ENCODE measurements at places on chromosomes 6 and 20. TPM values are rescaled to one million over a fixed set of nuclear protein-coding genes. Genes with fewer than 3 reads are reported as not detected.

- DNase-seq: no peak
Measured at GRCh38 chr6:157791450-157791849, 31.6 kb upstream of the SNX9 start.

DNA sequence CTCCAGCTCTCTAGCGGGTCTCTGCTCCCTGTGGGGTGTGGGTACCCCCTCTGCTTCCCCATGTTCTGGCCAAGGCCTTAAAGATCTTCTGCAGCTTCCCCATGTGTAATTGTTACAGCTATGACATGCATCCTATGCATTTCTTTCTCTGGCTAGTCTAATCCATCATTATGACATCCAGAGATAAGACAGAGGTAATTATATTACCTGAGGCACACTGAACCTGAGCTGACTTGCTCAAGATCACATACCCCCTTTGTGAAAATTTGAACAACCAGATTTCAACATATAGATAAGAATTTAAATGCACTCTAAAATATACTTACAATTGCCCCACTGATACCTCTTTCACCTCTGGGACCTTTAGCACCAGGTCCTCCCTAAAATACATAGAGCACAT, 102.4 kb downstream of the COL12A1 start:
- DNase-seq: no peak

GRCh38 chr6:43509142-43509983, 783 bp downstream of the LRRC73 start:
- no peak for DNase-seq

DNA sequence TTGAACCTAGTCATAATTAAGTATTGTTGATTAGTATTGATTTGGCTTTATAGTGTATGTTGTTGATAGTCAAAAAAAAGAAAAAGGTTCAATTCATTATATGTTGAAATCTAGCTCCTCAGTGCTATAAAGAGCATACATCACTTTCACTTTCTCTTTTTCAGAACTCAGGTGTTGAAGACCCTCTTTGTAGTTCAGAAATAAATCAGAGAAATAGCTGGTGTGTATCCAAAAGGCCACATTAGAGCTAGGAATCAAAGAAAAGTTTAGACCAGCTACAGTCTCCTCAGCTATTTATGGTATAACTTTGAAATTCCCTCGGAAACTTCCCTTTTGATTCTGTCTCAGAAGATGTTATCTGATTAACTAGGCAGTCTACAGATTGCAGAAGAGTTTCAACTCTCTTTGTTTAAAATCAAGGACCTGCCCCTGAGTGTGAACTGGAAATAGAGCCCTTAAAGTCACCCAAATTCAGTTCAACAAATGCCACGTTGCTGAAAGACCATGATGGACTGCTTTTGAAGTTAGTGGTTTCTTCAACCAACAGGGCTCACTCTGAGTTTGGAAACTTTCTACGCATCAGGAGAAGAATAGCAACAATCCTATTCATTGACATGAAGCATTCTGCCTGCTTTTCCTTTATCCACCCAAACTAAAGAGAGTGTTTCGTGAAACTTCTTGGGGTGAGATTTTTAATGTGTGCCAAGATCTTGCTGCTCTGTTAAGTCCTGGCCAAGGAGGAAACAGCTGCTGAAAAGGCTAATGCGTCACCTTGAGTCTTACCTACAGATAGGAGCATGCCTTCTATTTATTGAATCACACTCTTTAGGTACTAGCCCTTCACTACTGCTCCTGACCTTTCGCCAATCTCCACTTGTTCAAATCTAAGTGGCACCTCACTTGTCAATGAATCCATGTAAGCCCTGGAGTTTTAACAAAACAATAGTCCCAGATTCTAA, 111.7 kb downstream of the TNFRSF21 start:
- no peak for DNase-seq

DNA sequence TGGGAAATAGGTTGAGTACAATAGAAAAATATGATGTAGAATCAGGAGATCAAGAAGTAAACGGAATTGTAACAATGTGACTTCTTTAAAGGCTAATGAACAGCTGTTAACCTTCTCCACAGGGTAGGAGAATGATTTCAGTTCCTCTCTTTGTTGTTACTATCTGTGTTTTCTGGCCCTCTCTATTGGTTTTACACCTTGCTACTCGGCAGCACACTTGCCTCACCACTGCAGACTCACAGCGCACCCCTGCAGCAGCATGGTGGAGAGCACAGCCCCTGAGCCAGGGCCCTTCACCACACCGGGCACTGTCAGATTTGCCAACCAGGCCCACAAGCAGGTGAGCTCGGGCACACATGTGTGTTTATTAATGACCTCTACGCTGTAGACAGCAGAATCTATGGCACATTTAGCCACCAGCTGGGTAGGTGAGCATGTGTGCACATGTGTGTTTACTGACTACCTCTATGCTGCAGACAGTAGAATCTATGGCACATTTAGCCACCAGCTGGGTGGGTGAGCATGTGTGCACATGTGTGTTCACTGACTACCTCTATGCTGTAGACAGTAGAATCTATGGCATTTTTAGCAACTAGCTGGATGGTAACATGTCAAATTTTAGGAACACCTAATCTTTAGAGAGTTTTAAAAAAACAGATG, 16.8 kb downstream of the SFT2D1 start:
- DNase-seq: no peak

DNA sequence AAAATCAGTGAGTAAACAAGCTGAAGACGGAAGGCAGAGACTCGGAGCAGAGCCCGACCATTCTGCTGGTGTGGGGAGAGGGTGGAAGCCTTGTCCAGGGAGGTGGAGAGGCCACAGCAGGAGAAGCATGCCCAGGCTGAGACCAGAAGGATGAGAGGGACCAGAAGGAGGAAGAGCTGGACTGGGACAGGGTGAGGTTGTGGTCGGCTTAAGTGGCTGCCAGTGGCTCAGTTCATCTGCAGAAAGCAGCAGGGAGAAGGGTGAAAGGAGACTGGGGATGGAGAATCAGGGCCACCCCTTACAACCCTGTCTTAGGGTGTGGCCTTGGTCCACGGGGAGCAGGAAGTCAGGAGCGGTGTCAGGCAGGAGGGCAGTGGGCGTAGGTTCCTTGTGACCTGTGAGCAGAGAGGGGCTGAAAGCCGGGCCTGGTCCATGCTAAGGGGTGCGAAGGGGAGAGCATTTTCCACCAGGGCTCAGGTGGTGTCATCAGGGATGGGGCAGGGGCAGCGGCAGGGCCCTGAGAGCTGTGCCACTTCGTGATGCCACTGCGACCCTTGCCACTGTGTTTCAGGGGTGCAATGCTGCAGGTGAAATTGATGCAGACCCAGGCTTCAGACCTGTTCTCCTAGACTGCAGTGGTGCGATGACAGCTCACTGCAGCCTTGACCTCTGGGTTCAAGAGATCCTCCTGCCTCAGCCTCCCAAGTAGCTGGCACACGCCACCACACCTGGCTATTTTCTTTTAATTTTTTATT, 81.1 kb downstream of the TTLL2 start:
- DNase-seq: no peak

- no peak for DNase-seq
Measured at GRCh38 chr6:131281471-131282270, 146.4 kb downstream of the AKAP7 start.

DNA sequence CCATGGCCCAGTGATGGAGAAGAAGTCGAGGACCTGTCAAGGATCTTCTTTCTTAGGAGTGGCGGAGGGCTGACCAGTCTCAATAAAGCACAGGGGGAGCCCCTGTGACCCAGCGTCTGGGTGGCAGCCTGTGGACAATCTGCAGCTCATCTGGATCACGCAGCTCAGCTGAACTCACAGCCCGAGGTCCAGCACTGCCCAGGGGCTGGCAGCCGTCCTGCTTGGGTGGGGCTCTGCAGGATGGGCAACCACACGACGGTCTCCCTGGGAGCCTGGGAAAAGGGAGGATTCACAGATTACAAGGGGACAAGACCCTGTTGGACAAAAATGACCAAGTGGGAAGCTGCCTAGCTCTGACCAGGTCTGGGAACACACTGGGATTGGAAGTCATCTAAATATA, 110.8 kb downstream of the MYLK4 start:
- DNase-seq: no peak

DNA sequence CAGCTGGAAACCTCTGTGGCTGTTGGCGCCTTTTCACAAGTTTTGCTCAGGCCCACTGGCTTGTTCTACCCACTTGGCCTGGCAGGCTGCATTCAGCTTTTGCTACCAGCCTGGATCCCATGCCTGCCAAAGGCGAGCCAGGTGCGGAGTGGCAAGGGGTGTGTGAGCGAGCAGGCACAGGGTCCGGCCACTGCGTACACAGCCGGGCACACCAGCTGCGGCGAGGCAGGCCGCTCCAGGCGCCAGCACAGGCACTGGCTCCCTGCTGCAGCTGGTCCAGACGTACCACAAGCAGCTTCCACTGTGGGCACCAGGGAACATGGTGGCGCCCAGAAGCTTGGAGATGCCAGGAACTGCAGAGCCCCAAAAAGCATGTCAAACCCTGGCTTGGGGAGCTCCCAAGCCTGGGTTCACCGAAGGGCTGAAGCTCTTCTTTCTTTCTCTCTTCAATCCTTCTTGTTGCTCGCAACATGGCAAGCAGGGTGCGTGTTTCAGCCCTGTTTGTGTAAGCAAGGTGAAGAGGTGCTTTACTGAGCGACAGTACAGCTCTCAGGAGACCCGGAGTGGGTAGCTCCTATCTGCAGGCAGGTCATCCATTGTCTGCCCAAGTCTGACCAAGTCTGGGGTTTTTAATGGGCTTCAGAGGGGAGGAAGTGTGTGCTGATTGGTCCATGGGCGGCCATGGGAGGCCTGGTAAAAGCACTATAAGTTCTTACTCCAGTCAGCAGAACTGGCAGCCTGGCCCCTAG, 32.6 kb upstream of the GRM4 start:
- DNase-seq: no peak

DNA sequence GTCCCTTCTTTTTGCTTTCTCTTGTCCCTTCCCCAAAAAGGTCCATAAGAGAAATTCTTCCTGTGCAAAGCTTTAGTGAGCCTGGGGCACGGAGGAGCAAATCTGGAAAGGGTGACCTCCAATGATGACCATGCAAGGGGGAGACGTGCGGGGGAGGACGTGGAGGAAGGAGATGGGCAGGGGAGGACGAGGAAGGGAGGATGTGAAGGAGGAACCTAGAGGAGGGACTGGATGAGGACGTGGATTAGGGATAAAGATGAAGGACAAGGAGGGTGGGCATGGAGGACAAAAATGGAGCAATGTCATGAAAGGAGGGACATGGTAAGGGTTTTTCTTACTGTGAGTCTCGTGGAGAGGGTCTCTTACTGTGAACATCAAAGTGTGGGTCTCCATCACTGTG, 139.5 kb downstream of the ERMARD start:
- DNase-seq: no peak

DNA sequence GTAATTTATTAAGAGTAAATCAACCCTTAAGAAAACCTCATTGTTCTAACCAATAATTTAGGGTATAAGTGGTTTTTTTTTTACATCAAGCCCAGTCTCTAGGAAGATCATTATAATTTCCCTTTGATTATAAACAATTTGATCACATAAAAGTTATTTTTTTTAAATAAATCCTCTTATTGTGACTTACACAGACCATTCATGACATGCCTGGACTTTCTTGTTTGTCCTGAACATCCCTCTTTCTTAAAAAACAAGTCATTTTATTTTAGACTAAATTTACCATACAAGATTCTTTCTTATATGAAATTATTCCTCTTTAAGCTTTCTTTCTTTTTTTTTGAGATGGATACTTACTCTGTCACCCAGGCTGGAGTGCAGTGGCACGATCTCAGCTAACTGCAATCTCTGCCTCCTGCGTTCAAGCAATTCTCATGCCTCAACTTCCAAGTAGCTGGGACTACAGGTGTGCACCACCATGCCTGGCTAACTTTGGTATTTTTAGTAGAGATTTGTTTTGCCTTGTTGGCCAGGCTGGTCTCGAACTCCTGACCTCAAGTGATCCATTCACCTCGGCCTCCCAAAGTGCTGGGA, 53.6 kb upstream of the AGPAT4 start:
- DNase-seq: peak; percentile 36

- DNase-seq: no peak
Measured at GRCh38 chr20:6108330-6108729, 14.5 kb downstream of the FERMT1 start.

GRCh38 chr6:144931172-144932035, 646.3 kb downstream of the UTRN start:
- peak; percentile 70 for DNase-seq

DNA sequence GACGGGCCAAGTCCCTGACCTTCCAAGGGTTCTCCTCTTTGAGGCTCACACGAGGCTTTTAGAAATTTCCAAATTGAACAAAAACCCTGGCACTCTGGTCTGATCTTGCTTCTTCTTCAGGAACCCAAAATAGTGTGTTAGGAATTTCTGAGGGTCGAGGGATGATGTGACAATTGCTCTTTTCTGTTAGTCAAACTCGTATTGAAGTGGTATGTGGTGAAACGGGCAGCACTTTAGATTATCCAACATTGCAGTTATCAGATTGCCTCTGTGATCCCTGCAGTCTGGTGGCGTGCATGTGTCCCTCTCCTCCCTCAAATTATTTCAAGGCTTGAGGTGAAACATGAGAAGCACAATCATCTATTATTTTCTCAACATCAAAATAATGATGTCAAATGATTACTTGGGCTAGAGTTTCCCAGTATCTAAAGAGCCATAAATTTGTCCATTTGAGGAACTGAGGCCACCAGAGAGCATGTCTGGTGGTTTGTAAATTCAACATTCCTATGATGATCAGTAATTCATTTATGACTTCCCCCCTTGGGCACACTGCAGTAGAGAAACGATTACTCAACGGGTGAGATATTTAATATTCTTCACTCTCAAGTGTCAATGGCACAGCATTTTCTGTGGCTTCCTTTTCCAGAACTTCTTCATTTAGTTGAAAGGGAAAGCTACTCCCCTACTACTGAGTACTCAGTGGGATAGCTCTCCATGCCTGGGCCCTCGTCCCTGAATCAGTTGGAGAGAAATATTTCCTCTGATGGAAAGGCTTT, 308.6 kb upstream of the MAP3K7 start:
- DNase-seq: no peak

GRCh38 chr6:110708295-110708950, 106.8 kb downstream of the CDK19 start:
- DNase-seq: peak; percentile 51

DNA sequence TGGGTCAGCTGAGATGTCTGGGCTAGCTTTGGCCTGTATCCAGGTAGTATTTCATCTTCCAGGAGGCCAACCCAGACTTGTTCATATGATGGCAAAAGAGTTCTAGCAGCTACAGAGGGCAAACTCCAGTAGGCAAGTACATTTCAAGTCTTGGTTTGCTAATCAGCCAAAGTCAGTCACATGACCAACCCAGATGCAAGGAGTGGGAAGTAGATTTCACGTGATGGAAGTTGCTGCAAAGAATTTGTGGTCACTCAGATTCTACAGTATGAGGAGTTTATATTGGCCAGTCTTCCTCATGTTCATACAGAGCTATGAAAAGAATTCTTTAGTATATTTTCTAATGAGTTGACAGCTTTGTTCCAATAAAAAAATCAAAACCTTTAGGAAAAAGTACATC, 101.8 kb downstream of the PHACTR1 start:
- DNase-seq: no peak

GRCh38 chr20:35489717-35490116, 34.3 kb downstream of the CEP250 start:
- DNase-seq: no peak

- peak; percentile 54 for DNase-seq
Measured at GRCh38 chr6:108874470-108875160, 26.4 kb downstream of the ARMC2 start.

- no peak for DNase-seq
Measured at GRCh38 chr20:59705651-59706399, 101.5 kb downstream of the PHACTR3 start.

ALDH8A1 gene
- not detected for total RNA-seq

BMP5 gene
- total RNA-seq: not detected

RSPH4A gene
- total RNA-seq: not detected

TMEM63B gene
- total RNA-seq: 32.8 TPM

FAXC gene
- 3.5 TPM for total RNA-seq

EDN3 gene
- not detected for total RNA-seq

IL17F gene
- total RNA-seq: not detected

CTCFL gene
- total RNA-seq: not detected

SLC22A7 gene
- not detected for total RNA-seq

LY6G6C gene
- total RNA-seq: not detected
